ENCODE measurements at places on chromosomes 5 and 9.

DNA sequence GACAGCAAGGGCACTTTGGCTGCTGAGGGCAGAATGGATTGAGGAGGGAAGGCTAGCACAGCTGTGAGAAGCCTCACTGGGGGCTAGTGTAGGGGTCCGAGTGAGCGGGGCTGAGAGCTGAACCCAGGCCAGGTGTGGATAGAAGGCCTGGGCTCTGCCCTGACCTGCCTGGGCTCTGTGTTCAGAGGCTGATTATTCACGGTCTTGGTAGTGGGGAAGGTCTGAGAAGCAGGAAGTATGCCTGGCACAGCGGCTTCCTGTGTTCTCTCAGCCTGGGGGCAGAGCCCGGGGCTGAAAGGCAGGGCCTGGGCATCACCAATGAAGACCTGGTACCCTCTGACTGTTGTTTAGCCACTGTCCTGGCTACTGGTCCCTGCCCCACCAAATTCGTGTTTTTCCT, 136.4 kb upstream of the TBC1D2 start:
- no peaks in the 10 kb centered on the region for H3K36me3 ChIP-seq
- no peak for DNase-seq
- H3K4me3 ChIP-seq: no peak overlapping the region
- no peak overlapping the region for H3K27ac ChIP-seq

GRCh38 chr9:92984976-92985375, 37.7 kb downstream of the FGD3 start:
- peaks cover 26% of the 10 kb centered on the region for H3K4me1 ChIP-seq
- no peak for DNase-seq
- no peak overlapping the region for H3K4me3 ChIP-seq
- H3K27me3 ChIP-seq: no peaks in the 10 kb centered on the region
- H3K36me3 ChIP-seq: no peaks in the 10 kb centered on the region

DNA sequence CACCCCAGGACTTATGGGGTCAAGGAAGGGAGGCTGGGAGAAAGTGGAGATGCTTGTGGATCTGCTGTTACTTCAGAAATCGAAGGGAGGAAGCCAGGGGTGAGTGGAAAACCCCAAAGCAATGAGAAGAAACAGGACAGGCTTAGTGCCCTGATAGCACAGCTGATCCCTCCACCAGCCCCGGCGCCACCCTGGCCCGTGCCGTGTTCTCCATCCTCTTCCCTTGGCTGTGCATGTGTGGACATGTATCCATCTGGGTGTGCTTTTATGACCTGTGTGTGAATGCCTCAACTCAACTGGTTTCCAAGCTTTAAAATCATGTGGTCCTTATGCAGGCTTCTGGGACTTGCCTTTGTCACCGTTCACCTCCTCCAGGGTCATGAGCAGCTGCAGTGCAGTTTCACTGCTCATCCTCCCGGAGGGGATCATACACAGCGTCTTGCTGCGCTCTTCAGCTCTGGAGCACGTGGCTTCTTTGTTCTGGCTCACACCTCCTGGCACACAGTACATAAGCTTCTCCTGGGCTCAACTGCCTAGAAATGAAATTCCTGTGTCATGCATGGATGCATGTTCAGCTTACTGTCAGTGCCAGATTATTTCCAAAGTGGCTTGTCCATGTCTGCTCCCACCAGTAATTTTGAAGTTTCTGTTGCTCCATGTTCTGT, 58.2 kb downstream of the IPPK start:
- H3K27ac ChIP-seq: peak overlapping the region; percentile 74
- no peak overlapping the region for H3K4me3 ChIP-seq
- peaks cover 100% of the 10 kb centered on the region for H3K4me1 ChIP-seq
- no peak for DNase-seq

DNA sequence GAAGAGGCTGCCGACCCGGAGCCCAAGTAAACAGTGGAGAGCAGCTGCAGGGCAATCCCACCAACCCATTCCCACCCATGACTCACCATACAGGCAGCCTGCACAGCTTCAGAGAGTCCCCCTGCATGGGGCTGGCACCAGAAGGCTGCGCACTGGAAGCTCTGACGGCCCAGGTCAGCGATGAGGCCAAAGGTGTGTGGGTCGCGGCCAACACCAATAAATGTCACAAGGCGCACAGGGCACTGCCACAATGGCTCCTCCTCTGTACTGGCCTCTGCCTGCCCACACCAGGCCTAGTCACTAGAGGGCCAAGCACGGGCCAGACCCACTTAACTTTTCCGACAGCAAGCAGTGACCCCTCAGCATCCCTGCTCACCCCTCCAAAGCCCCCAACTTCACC, 3.0 kb upstream of the SRA1 start:
- H3K4me1 ChIP-seq: peaks cover 21% of the 10 kb centered on the region
- H3K27me3 ChIP-seq: no peaks in the 10 kb centered on the region
- H3K27ac ChIP-seq: no peak overlapping the region
- H3K36me3 ChIP-seq: peaks cover 36% of the 10 kb centered on the region
- DNase-seq: no peak

DNA sequence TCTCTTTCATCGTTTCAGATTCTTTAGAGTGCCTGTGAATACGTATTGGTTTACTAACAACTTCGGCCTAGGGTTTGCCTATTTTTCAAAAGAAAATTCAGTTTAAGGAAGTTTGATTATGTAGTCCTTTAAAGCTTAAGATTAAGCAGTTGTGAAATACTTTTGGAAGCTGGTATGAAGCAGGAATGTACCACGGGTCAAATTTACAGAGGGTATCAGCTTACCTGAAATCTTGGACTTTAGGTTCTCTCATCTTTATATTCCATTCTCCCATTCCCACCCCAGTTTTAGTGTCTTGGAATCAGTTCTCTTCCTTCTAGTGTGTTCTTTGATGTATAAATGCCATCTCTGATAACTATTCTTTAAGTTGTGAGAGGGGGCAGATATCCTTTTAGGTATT, 53.2 kb downstream of the IQGAP2 start:
- DNase-seq: no peak
- H3K36me3 ChIP-seq: no peaks in the 10 kb centered on the region
- H3K4me3 ChIP-seq: no peak overlapping the region
- H3K27me3 ChIP-seq: no peaks in the 10 kb centered on the region

DNA sequence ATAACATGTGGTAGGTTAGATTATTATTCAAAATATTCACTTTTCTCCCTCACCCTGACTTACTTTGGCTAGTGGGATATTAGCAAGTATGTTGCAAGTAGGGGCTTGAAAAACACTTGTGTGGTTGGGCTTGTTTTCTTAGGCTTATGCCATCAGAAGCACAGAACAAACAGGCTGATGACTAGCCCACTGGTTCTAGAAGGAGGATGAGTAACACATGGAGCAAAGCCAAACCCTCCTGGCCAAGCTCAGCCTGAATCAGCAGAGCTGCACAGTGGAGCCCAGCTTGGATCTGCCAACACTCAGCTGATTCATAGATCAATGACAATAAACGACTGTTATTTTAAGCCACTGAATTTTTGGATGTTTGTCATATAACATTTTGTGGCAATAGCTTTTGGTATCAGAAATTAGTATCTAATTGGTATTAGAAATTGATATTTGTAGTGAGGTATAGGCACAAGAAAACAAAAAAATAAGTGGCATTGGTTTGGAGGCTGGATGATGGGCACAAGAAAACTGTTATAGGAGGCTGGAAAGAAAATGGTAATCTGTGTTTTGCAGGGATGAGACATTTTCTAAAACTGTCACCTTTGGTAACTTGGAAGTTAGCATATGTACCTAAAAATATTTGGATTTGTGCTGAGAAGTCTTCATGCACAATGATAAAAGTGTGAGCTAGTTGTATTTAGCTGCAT, 46.1 kb upstream of the ZBED3 start:
- H3K27ac ChIP-seq: no peak overlapping the region
- no peaks in the 10 kb centered on the region for H3K27me3 ChIP-seq
- H3K4me3 ChIP-seq: no peak overlapping the region
- peaks cover 18% of the 10 kb centered on the region for H3K4me1 ChIP-seq

GRCh38 chr9:79107911-79108676, 463.7 kb upstream of the TLE4 start:
- H3K27ac ChIP-seq: no peak overlapping the region
- H3K36me3 ChIP-seq: no peaks in the 10 kb centered on the region
- no peaks in the 10 kb centered on the region for H3K4me1 ChIP-seq
- H3K27me3 ChIP-seq: no peaks in the 10 kb centered on the region
- H3K4me3 ChIP-seq: no peak overlapping the region

GRCh38 chr9:87199782-87200181, 252.5 kb upstream of the GAS1 start:
- H3K27me3 ChIP-seq: no peaks in the 10 kb centered on the region
- H3K4me1 ChIP-seq: peaks cover 12% of the 10 kb centered on the region
- DNase-seq: no peak
- H3K4me3 ChIP-seq: no peak overlapping the region

DNA sequence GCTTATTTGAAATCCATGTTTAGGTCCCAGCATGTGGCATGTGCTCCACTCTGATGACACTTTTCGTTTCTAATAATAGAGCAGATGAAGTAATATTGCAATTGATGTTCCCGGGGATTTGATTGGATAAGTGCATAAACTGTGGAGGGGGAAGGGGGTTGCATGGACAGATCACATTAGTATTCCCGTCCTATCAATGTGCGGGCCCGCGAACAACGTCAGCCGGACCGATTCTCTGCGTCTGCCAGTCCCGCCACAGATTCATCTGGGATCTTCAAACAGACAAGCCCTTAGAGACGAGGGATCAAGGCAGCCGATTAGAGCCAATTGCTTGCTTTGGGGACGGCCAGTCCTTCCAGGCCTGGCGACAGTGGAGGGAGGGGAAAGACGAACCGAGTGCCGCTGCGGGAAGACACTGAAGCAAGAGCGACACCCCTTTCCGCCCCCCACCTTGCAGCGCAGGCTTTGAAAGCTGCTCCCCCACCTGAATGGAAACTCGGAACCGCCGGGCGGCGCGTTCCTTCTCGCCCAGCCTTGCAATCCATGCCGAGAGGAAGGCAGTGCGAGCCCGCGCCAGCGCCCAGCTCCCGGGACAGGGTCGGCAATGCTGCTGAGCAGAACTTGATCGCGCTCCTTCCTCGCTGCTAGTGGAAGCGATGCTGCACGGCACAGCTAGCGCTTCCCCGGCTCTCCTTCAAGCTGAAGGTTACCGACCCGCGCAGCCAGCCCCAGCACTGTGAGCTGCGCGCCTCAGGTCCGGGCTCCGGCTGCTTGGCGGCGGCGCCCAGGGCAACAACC, at the start of gene RGS7BP:
RGS7BP (plus strand) TSS at position 247 of the 798 bp plus-strand sequence. CDS start 610 bp downstream, outside the sequence.
- peaks cover 47% of the 10 kb centered on the region for H3K27me3 ChIP-seq
- no peaks in the 10 kb centered on the region for H3K36me3 ChIP-seq
- peak within 1 kb of the TSS; percentile 54 for H3K27ac ChIP-seq
- peak within 1 kb of the TSS; percentile 61 for H3K4me3 ChIP-seq

- H3K27me3 ChIP-seq: no peaks in the 10 kb centered on the region
- peaks cover 14% of the 10 kb centered on the region for H3K4me1 ChIP-seq
- no peak overlapping the region for H3K4me3 ChIP-seq
- H3K27ac ChIP-seq: no peak overlapping the region
- no peak for DNase-seq
- no peaks in the 10 kb centered on the region for H3K36me3 ChIP-seq
Measured at GRCh38 chr5:81397176-81397575, 3.2 kb upstream of the ACOT12 start.

DNA sequence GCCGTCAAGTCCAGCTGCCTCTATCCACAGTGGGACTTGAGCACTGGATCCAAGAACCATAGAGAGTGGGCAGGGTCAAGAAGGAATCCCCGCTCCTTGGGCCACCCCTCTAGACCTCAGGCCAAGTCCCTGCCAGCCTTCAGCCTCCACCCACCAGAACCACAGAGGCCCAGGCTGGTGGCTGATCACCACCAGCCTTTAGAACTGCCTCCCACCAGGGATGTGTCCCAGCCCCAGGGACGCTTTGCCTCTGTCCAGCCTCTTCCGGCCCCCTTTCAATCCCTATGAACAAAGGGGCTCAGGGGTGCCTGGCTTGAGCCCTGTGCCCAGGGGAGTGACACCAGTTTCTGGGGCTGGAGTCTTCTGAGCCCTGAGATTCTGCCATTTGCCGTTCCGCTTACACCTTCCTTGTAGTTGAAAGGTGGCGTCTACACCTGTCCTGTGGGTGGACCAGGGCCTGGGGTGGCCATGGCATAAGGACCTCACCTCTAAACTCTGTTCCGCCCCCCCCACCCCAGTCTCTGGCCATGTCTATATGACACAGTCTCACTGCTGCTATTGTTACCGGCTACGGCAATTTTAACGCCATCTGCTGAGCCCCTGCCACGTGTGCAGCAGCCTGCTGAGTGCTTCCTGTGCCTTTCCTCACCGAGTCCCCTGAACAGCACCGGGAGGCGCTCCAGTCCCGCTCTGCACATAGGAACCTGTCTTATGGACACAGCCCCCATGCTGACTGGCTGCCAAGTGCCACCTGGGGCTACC, 35.7 kb upstream of the ORM1 start:
- no peaks in the 10 kb centered on the region for H3K4me1 ChIP-seq
- H3K27ac ChIP-seq: no peak overlapping the region
- no peak for DNase-seq
- no peaks in the 10 kb centered on the region for H3K27me3 ChIP-seq

DNA sequence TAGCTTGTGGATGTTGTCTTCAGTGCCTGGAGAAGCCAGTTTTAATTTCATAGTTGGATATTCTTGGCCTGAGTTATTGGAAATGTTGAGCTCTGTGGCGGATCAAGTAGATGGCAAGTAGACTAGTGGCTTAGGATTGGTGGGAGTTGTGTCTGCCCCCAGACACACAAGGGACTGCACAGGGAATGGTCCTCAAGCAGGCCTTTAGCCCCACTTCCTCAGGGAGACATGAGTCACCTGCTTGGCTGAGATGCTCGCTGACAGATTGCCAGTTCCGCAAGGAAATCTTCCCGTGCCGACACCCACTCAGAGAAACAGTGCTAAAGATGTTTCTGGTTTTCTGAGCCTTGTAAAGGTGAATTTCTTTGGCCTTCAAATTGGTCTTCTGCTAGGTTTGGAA, 18.8 kb upstream of the CATSPER3 start:
- H3K36me3 ChIP-seq: no peaks in the 10 kb centered on the region
- no peak overlapping the region for H3K4me3 ChIP-seq
- H3K27me3 ChIP-seq: no peaks in the 10 kb centered on the region
- DNase-seq: no peak
